Activated CD8-positive, alpha-beta memory T cell treated with anti-CD3 and anti-CD28 coated beads for 1 hour (primary cell): ENCODE measurements at places on chromosomes 4 and X.

GRCh38 chr4:20255823-20256222, 4.1 kb downstream of the SLIT2 start:
- no peak for DNase-seq

DNA sequence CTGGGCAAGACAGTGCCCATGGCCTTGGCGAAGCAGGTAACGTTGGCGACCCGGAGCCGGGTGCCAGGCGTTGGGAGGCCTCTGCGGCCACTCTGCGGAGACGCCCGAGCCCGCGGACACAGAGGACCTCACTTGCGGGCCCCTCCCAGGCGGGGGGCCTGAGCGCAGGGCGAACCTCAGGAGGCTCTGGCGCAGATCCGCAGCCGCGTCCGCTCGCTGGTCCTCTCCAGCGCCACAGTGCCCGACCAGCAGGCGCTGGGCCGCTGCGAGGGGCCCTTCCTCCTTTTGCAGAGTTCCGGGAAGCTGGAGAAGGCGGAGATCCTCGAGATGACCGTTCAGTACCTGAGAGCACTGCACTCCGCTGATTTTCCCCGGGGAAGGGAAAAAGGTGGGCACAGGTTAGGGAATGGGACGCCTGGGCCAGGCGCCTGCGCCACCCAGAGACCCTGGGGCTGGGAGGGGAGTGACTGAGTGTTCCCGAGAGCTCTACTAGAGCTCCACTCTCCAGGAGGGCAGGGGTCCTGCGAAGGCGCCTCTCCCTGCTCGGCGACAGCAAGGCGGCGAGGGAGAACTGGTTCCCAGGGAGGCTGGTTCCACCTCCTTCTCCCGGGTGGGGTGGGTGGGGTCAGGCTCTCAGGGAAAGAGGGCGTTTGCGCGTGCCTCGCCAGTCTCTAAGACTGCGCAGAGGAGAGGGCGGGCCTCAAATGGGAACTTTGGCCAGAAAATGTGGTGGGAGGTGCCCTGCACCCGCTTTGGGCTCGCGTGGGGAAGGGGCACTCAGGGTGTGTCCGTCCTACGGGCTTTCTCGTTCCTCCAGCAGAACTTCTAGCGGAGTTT, 1.4 kb downstream of the HELT start:
- no peak for DNase-seq

GRCh38 chr4:75385106-75385505, 129.1 kb downstream of the RCHY1 start:
- DNase-seq, result no peak

DNA sequence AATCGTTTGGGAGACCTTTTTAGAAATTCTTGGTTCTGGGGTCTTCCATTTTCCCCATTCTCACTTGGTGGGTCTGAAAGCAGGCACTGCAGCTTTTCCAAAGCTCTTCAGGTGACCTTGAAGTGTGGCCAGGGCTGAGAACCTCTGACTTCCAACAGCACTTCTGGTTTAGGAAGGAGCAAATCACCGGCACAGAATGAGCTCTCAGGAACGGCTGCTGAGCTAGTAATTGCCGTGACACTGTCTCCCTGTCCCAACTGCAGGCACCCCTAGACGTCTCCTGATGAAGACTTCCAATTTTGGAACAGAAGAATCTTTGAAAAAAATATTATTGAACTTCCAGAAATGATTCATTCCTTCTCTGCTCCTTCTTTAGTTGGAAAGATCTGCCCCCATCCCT, 31.3 kb downstream of the CD38 start:
- DNase-seq, result no peak

GRCh38 chr4:79232540-79232939, 93.3 kb downstream of the NAA11 start:
- DNase-seq, result no peak

GRCh38 chrX:148562846-148563245, 62.4 kb downstream of the AFF2 start:
- DNase-seq, result no peak

GRCh38 chrX:110536816-110537215, 178.2 kb downstream of the RTL9 start:
- DNase-seq, result no peak

DNA sequence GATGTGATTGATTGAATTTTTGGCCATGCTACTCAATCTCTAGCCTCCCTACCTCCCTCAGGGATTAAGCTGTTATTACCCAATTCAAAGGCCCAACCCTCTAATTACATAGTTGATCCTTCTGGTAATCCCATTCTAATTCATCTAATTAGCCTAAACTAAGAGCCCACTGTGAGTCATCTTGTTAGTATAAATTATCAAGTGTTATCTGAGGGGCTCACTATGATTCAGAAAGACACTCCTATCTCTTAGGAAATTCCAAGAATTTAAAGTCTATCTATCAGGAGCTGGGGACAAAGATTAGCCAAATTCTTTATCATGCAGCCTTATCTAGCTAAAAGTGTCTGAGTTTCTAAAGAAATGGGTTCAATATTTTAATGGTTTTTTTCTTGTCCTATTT, 32.9 kb upstream of the VEGFC start:
- DNase-seq, result no peak

DNA sequence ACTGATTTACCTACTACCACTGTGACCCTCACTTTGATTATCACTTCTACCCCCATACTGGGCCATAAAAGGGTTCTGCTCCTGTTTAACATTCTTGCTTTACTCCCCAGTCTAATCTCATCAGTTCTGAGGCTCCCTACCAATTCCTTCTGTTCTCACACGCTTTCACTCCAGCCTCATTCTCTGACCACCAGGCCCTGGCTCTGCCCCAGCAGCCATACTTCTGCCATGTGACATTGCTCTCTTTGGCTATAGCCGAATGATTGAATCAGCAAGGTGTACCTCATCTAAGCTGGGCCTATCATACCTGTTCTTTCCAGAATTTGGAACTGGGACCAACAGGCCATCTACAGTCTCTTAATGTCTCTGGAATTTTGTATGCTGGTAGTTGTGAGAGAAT, 14.4 kb upstream of the ELF2 start:
- DNase-seq, result no peak

GRCh38 chr4:169952236-169953002, 73.8 kb downstream of the MFAP3L start:
- no peak for DNase-seq
